ENCODE measurements at places on chromosomes 11 and 22.

DNA sequence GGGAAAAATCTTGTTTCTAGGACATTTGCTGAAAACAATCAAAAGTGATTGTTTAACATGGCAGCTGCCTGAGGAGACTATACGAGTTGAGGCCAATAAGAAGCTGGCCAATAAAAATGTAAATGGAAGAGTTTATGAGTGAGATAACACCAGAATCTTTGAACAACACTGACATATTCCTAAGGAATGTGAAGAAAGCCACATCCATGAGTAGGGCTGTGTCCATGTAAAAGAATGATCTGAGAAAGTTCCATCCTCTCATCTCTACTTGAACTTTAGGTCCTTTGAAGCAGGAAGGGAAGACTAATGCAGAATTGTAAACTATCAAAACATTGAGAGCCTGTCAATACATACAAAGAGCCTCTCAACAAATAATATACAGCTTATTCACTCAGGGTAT, 6.9 kb upstream of the CHORDC1 start:
- no peak for DNase-seq

- DNase-seq, result no peak
Observed at GRCh38 chr22:46735747-46736608, 2.1 kb downstream of the CERK start.

- DNase-seq, result peak; percentile 42
Observed at GRCh38 chr11:61507962-61508861, at the start of gene LRRC10B. TSS of gene LRRC10B (plus strand) at chr11:61508749. CDS start at chr11:61508999, 250 bp downstream.

GRCh38 chr11:10514709-10515108, 26.3 kb downstream of the RNF141 start:
- DNase-seq, result no peak

DNA sequence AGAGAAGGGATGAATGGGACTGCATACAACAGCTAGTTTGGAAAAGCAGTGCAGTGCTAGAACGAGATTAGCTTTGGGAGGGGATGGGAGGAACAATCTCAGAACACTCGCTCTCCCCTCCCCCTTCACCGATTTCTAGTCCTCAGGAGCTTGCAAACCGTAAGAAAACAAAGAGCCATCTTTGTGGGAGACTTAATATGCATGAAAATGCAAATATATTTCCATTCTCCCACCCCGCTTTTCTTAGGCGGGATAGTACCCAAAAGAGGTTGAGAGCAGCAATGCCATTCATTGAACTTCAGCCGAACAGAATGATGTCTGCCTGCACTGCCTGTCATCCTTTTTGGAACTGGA, 1.1 kb downstream of the SPINDOC start:
- no peak for DNase-seq

DNA sequence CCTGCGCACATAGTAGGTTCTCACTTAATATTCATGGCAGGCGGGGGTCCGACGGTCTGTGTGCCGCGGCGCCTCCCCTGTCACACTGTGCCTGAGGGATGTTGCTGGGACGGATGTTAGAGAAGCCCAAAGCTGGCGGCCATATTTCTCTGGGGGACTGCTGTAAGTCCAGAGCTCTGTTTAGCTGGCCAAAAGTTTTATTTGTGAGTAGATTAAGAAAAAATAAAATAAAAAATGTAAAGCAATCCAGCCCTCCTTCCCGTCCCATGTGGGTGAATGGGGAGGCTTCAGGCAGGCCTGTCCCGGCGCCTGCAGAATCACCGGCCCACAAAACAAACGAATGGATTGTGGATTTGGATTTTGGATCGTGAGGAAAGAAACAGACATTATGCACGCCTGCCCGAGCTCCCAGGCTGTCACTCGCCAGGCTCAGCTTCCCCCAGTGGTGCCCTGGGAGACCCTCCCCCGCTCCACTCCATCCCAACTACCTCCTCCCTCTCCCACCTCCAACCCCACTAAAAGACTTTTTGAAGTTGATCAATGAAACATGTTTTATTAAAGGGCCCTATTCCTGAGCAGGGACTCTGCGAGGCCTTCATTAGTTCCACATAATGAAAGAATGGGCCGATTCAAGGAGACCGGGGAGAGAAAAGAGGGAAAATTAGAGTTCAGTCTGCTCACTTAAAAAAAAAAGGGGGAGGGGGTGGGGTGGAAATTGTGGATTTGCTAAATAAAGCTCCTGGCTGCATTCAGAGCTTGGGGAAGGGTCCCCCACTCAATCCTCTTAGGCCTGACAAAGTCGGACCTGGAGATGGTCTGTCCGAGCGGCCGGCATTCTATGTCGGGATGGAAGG, 20.4 kb upstream of the SCUBE1 start:
- DNase-seq, result no peak

GRCh38 chr11:80173371-80174136, 732.7 kb upstream of the TENM4 start:
- no peak for DNase-seq

GRCh38 chr11:838441-839279, 3.7 kb downstream of the POLR2L start:
- no peak for DNase-seq

- DNase-seq, result no peak
Observed at GRCh38 chr11:18907391-18907790, 31.8 kb downstream of the MRGPRX1 start.

DNA sequence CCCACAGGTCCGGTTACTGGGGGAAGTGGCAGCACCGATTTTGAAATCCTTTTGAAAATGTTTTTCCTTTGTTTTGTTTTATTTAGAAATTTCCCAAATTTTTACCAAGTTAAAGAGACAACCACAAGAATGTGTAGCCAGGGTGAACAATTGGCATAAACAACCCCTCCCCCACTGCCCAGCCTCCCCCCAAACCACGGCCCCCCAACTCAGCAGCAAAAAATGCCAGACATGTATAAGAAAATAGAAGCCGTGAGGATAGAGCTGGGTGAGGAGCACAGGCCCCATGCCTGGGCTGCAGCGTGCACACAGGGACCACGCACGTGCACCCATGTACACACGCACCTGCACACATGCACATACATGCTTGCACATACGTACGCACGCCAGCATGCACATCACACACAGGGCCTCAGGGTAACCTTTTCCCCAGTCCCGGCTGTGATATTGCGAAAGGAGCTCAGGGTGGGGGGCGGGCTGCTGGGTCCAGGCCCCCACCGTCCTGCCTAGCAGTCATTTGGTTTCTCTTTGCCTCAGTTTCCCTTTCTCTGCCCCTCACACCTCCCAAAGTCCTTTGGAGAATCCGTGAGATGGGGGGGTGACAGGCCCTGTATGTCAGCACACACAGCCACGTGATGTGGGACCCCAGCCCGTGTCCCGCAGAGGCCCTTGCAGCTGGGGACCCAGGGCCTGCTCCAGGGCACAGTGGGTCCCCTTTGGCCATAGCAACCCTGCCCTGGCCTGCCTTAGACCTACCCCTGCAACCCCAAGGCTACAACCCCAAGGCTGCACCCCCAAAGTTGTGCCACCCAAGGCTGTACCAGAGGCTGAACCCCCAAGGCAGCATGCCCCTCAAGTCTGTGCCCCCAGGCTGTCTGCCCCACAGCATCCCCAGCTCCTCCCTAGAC, 42.9 kb downstream of the IGF2 start:
- no peak for DNase-seq
